Transverse colon (tissue), 4 donors: ENCODE measurements at places on chromosomes 6 and 20. TPM values are rescaled to one million over a fixed set of nuclear protein-coding genes. Genes with fewer than 3 reads are reported as not detected.

CLIC5 gene
- total RNA-seq, result 5.0 TPM

SLC32A1 gene
- not detected for total RNA-seq

EFCAB8 gene
- total RNA-seq, result not detected

DNA sequence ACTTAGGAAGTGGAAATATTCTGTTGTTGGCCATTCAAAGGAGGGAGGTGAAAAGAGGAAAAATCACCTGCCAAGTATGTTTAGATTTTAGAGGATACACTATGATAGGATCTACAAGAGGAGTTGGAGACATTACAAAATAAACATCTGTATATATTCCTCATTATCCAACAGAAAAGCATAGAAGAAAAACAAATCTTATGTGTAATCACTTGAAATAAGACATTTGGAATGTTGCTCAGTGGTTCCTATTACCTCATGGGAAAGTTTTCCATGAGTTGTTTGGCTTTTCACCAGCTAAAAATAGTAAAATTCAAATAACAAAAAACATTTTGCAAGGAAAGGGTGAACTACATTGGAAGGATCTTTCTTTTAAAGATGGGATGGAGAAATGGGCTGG is 76.7 kb upstream of the CARMIL1 start:
- no peak overlapping the region for H3K4me3 ChIP-seq
- no peak overlapping the region for H3K27ac ChIP-seq
- H3K27me3 ChIP-seq, result no peaks in the 10 kb centered on the region

GRCh38 chr20:63253438-63254231 is 628 bp downstream of the NKAIN4 start:
- peaks cover 69% of the 10 kb centered on the region for H3K27me3 ChIP-seq
- no peaks in the 10 kb centered on the region for H3K36me3 ChIP-seq
- DNase-seq, result no peak
- no peak overlapping the region for H3K27ac ChIP-seq

GRCh38 chr20:41182296-41183212 is 45.2 kb downstream of the PLCG1 start:
- DNase-seq, result no peak
- no peaks in the 10 kb centered on the region for H3K36me3 ChIP-seq
- peaks cover 6% of the 10 kb centered on the region for H3K4me1 ChIP-seq
- H3K27me3 ChIP-seq, result no peaks in the 10 kb centered on the region

GRCh38 chr6:38687043-38687353 is 15.9 kb downstream of the GLO1 start:
- no peaks in the 10 kb centered on the region for H3K36me3 ChIP-seq
- H3K27ac ChIP-seq, result no peak overlapping the region
- no peaks in the 10 kb centered on the region for H3K27me3 ChIP-seq
- no peak overlapping the region for H3K4me3 ChIP-seq
- H3K4me1 ChIP-seq, result peaks cover 23% of the 10 kb centered on the region
